Tibial artery (tissue), 4 donors: ENCODE measurements at places on chromosomes 2 and 18.

DNA sequence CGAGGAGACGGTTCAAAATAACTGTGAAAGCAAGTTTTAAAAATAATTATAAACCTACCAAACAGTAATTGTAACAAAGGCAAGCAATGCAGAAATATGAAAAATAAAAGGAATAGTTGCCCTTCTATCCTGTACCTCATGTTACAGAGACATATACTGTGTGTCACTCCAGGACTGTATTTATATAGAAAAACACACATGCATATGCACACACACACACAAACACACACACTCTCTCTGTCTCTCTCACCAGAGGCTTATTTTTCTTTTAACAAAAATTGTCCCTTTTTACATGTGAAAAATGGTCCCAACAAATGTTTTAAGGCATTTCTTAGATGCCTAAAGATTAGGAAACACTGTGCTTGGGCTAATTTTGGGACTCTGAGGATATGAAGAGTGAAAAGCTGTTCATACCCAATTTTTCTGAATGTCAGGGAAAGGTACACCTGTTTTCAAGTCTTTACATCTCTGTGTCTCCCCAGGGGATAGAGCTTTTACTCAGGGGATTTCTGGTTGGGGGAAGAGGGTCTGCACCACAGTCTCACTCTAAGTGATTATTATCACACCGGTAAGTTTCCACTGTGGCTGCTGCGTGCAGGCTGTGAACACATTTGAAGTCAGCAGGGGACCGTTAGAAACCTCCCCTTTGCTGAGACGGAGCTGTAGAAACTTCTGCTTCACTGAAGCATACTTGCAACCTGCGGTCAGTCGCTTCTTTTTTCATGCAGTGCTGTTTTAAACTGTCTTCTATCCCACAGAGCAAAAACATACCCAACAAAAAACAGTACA lies 51.4 kb upstream of the SPAG16 start:
- no peak overlapping the region for H3K4me3 ChIP-seq
- no peak overlapping the region for H3K27ac ChIP-seq
- no peaks in the 10 kb centered on the region for H3K36me3 ChIP-seq
- H3K4me1 ChIP-seq = no peaks in the 10 kb centered on the region
- H3K27me3 ChIP-seq = no peaks in the 10 kb centered on the region

DNA sequence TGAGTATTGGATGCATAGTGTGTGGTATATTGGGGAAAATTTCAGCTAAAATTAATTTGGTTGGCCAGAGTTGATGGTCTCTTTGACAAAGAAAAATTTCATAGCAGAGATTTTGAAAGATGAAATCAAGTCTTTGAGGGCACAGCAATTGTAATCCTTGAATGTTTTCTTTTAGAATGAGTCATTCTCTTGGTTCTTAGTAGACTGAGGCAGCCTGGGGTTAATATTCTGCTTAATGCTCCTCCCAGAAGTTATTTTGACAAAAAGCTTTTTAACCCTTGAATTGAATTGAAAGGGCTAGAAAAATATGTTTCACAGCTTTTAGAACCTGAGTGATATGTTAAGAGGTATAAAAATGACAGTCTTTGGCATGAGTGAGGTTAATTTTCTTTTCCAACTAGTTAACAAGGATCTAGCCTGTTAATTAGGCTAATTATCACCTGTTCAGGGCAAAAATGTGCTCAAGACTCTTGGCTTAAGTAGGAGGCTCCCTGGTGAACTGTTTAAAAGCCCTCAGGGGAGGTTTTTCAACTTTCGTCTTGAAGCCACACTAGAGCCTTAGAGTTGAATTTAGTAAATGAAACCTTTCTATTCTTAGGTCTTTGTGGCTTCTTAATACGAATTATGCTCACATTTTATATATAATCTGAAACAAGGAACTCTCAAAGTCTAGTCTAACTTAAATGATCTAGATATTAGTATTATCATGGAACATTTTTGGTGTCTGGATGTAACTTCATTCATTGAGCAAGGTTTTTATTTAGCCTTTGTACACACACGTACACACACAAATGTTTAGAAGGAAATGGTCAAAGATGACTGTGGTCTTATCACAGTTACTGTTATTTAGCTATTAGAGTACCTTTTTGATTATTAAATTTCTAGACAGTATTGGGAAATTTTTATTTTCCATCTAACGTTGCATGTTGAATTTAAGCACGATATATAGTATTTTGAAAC lies 272.5 kb downstream of the ZNF407 start:
- no peaks in the 10 kb centered on the region for H3K27me3 ChIP-seq
- H3K4me1 ChIP-seq = no peaks in the 10 kb centered on the region
- H3K4me3 ChIP-seq = no peak overlapping the region
- no peak overlapping the region for H3K27ac ChIP-seq
- no peaks in the 10 kb centered on the region for H3K36me3 ChIP-seq
- DNase-seq = no peak

- H3K4me1 ChIP-seq = no peaks in the 10 kb centered on the region
- DNase-seq = no peak
- peak overlapping the region; percentile 79 for H3K4me3 ChIP-seq
- peak overlapping the region; percentile 64 for H3K27ac ChIP-seq
- H3K27me3 ChIP-seq = no peaks in the 10 kb centered on the region
Measured at GRCh38 chr2:47402555-47402804, 476 bp upstream of the MSH2 start.

DNA sequence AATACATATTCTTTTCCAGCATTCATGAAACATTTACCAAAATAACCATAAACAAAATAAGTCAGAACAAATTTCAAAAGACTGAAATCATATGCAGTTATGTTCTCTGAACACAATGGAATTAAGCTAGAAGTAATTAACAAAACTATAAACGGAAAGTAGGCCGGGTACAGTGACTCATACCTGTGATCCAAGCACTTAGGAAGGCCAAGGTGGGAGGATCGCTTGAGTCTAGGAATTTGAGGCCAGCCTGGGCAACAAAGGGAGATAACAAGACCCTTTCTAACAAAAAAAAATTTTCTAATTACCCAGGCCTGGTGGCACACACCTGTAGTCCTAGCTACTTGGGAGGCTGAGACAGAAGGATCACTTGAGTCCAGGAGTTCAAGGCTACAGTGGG lies 14.9 kb downstream of the ATAD2B start:
- H3K36me3 ChIP-seq = no peaks in the 10 kb centered on the region
- H3K27me3 ChIP-seq = no peaks in the 10 kb centered on the region

- H3K36me3 ChIP-seq = no peaks in the 10 kb centered on the region
- no peaks in the 10 kb centered on the region for H3K27me3 ChIP-seq
- no peak within 1 kb of the TSS for H3K4me3 ChIP-seq
- H3K4me1 ChIP-seq = no peaks in the 10 kb centered on the region
- DNase-seq = no peak
- no peak within 1 kb of the TSS for H3K27ac ChIP-seq
Measured at GRCh38 chr2:169031202-169031601, at the start of gene ABCB11. ABCB11 (minus strand) TSS chr2:169031324; CDS start chr2:169018125, 13,199 bp downstream.

- no peak overlapping the region for H3K27ac ChIP-seq
- no peaks in the 10 kb centered on the region for H3K36me3 ChIP-seq
- DNase-seq = no peak
- no peaks in the 10 kb centered on the region for H3K4me1 ChIP-seq
Measured at GRCh38 chr2:97858442-97858841, 137.3 kb downstream of the TMEM131 start.

GRCh38 chr2:31089645-31090044 lies 48.6 kb downstream of the GALNT14 start:
- H3K4me3 ChIP-seq = no peak overlapping the region
- H3K27me3 ChIP-seq = no peaks in the 10 kb centered on the region
- no peak for DNase-seq
- no peaks in the 10 kb centered on the region for H3K36me3 ChIP-seq

DNA sequence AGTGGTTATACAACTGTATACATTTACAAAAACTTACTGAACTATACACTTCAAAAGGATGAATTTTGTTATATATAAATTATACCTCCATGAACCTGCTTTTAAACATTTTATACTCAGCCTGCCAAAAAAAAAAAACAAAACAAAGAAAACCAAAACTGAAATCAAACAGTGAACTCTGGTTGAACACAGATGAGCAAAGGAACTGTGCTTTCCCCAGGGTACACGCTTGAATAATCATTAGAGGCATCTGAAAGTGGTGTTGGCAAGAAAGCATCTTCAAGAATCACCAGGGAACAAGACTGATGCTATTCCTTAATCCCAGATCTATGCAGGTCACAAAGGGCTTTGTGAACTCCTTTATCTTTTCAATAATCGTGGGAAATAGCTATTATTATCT lies 77.0 kb upstream of the LYPD1 start:
- no peak for DNase-seq
- no peaks in the 10 kb centered on the region for H3K27me3 ChIP-seq
- no peaks in the 10 kb centered on the region for H3K4me1 ChIP-seq
- no peaks in the 10 kb centered on the region for H3K36me3 ChIP-seq
- no peak overlapping the region for H3K27ac ChIP-seq
- H3K4me3 ChIP-seq = no peak overlapping the region

GRCh38 chr2:165193178-165193777 lies 10.6 kb downstream of the SCN3A start:
- H3K4me1 ChIP-seq = no peaks in the 10 kb centered on the region
- H3K27ac ChIP-seq = no peak overlapping the region
- no peaks in the 10 kb centered on the region for H3K36me3 ChIP-seq
- DNase-seq = no peak
- H3K4me3 ChIP-seq = no peak overlapping the region
- no peaks in the 10 kb centered on the region for H3K27me3 ChIP-seq

DNA sequence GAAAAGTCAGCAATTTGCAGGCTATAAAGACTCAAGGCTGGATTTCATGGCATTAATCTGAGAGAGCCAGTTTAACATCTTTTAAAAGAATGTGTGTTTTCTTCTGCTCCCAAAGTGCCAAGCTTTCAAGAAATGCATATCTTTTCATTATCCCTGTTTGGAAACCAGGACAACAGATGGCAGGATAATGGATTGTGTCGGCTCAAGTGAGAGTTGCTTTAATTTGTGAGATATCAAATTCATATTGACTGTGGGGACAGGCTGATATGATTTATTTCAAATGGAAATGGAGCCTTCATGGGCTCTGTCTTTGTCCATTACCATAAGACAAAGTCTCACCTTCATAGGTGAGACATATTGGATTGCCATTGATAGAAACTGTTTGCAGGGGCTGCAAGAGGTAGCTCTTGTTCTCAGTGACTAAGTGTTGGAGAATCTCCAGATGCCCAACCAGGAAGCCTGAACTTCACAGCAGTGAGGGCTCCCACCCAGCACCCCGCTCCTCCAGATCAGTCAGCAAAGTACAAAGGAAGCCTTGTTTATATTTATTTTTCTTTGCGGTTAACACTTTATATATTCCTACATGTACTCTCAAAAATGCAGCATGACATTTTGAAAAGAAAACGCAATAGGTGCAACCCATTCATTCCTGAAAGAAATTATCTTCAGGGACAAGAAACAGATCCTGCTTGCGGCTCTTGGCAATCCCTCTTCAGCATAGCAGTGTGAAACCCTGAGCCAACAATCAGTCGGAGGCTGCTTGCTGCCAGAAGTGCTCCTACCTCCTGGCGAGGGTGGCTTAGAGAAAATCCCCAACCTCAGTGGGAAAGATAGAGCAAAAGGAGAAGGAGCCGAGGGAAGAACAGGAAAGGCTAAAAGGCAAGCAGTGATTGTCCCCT lies 65.8 kb upstream of the ATL2 start:
- DNase-seq = no peak
- no peaks in the 10 kb centered on the region for H3K27me3 ChIP-seq
- peaks cover 15% of the 10 kb centered on the region for H3K4me1 ChIP-seq
- no peak overlapping the region for H3K27ac ChIP-seq
- no peaks in the 10 kb centered on the region for H3K36me3 ChIP-seq
- H3K4me3 ChIP-seq = no peak overlapping the region

DNA sequence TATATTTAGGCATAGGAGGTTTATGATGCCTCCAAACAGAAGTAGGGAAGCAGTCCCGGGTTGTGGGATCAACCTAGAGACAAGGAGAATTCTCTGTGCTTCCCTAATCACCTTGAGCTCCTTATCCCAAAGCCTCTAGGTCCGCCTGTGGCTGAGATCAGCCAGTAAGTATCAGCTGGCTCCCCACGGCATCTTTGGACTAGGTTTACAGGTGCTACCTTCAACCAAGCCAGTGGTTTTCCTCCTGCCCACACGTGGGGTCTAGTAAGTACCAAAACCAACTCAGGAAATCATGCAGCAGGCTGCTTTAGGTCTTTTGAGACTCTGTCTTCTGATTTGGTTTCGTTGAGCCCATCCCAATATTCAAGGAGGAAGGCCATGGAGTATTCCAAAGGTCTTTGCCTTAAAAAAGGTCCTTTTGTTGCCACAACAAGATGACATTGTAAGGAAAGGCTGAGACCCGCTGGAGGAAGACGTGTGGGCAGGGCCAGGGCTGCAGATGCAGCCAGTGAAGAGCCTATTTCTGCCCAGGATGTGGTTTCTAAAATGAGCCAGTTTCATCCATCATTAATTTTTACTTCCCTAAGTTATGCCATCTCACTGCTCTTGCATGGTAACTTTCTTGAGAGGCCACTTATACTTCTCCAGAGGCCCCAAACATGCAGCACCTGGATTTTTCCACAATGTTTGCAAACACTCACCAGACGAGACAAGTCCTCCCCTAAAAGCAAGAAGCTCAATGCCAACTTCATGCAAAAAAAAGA lies 248.7 kb downstream of the RNF152 start:
- no peaks in the 10 kb centered on the region for H3K27me3 ChIP-seq
- H3K36me3 ChIP-seq = no peaks in the 10 kb centered on the region
- DNase-seq = no peak
- H3K4me3 ChIP-seq = no peak overlapping the region

GRCh38 chr2:240714747-240715725 lies 23.4 kb downstream of the AQP12A start:
- no peak overlapping the region for H3K27ac ChIP-seq
- no peaks in the 10 kb centered on the region for H3K4me1 ChIP-seq
- H3K27me3 ChIP-seq = no peaks in the 10 kb centered on the region
- H3K36me3 ChIP-seq = no peaks in the 10 kb centered on the region
- DNase-seq = no peak

DNA sequence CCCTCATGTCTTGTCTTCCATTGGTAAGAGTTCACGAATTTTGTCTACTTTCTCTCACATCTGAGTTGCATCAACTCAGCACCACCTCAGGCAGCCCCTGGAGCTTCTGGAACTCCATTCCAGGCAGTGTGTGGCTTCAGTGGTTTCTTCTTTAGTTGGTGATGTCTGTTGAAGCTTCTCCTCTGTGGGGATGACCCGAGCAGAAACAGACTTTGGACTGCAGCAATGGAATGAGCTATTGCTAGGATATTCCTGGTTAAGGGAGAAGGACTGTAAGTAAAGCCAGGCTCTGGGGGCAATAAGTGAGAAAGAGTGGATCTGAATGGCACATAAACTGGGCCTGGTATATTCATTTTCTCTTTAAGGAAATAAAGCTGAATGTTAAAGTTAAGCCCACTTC lies 32.3 kb upstream of the STAT4 start:
- no peak overlapping the region for H3K4me3 ChIP-seq
- no peaks in the 10 kb centered on the region for H3K36me3 ChIP-seq
- no peak overlapping the region for H3K27ac ChIP-seq
- H3K27me3 ChIP-seq = no peaks in the 10 kb centered on the region

- no peak overlapping the region for H3K4me3 ChIP-seq
- no peaks in the 10 kb centered on the region for H3K36me3 ChIP-seq
Measured at GRCh38 chr18:54267701-54268100, 1.6 kb upstream of the POLI start.
